Glomerular endothelial cell (primary cell): ENCODE measurements at places on chromosomes 1 and 21. TPM values are rescaled to one million over a fixed set of nuclear protein-coding genes. Genes with fewer than 3 reads are reported as not detected.

The CELSR2 gene
- 4.3 and 5.1 TPM in 2 replicates for total RNA-seq

DNA sequence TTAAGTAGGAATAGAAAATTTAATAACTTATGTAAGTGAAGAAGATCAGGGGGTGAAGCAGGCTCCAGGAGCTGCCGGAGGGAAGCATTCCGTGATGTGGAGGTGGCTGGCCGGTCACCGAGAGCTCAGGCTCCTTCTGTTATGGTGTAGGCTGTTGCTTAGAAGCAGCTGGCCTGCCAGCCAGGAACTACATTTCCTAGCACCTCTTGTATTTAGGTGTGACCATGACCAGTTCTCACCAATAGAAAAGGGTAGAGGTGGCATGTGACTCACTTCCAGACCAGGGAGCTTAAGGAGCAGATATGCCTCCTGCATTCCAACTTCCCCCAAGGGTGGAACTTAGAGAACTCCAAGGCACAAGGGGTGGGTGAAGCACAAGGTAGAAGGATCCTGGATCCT is 120.7 kb downstream of the ACTL8 start:
- DNase-seq, result no peak

- DNase-seq, result no peak
Measured at GRCh38 chr1:27253596-27253995, 19.2 kb downstream of the WDTC1 start.

GRCh38 chr1:27350663-27351540 is 9.1 kb downstream of the SYTL1 start:
- DNase-seq, result no peak

GRCh38 chr1:52631759-52632331 is 1.1 kb upstream of the SHISAL2A start:
- no peak for DNase-seq
